H4 (cell line): ENCODE measurements at places on chromosomes 2 and 18. TPM values are rescaled to one million over a fixed set of nuclear protein-coding genes. Genes with fewer than 3 reads are reported as not detected.

- DNase-seq: no peak
These were observed 86.9 kb downstream of the EIF2AK3 start for GRCh38 chr2:88540346-88540745.

GRCh38 chr2:128722489-128722888, 403.8 kb upstream of the HS6ST1 start:
- no peak for DNase-seq

- DNase-seq: no peak
These were observed 1492.9 kb upstream of the CELF4 start for GRCh38 chr18:39058386-39059000.

- DNase-seq: no peak
These were observed 47.8 kb downstream of the TMEM163 start for GRCh38 chr2:134670955-134671354.

GRCh38 chr2:98530114-98530513, 78.2 kb downstream of the COA5 start:
- DNase-seq: no peak

- DNase-seq: no peak
These were observed 90.9 kb downstream of the CAPN13 start for GRCh38 chr2:30716123-30716900.

GRCh38 chr2:151953467-151953866, 125.2 kb upstream of the ARL5A start:
- DNase-seq: no peak

The BMP10 gene
- not detected in 2 replicates for total RNA-seq

The MAPK4 gene
- 0.10 TPM in 1 of 2 replicates, not detected in the other for total RNA-seq
